ENCODE measurements at places on chromosomes 12 and 14.

DNA sequence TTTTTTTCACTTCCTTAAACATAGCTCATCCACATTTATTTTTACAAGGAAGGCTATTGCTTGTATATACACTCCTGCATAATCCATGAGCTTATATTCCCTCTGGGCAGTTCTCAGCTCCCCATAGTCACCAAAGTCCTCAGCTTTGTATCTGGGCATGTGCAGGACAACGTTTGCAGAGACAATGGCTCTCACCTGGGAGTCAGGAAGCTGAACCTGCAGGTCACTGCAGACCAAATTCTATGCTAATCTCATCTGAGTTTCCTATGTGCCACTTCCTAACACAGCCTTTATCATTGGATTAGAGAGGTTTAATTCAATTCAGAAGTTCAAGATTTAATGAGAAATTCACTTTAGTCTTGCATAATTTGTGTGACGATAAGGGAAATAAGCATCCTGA is 131.5 kb downstream of the KCNK10 start:
- no peak for DNase-seq

GRCh38 chr12:75774261-75775052 is 257.1 kb downstream of the PHLDA1 start:
- DNase-seq: no peak

DNA sequence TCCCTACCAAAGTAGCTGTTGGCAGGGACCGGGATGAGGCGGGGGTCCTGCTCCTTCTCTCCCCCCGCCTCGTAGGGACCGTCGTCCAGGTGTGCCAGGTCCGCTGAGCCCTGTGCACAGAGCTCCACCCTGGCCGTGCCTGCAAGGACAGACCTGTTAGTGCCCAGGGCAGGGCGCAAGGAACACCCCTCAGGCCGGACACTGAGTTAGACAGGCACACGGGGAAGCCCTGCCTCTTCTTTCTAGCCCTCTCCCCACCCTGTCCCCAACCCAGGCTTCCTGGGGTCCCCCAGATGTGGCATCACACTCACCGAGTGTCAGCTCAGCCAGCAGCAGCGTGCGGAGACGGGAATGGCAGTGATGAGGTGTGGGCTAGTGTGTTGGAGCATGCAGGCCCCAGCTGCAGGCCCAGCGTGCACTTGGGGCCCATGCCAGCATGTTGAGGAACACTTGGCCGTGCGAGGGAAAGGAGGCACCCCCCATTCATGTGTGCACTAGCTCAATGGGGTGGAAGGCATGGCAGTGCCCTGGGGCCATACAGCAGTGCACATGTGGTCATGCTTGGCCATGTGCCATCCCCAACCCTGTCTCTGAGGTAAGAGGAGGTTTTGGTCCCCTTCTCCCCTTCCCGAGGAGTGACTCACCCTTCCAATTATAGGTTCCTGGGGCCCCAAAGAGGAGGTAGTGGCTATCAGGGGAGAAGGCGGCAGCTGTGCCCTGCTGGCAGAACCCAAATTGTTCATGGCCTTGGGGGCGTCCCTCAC is 7.3 kb downstream of the ITGA7 start:
- DNase-seq: no peak

GRCh38 chr12:117377758-117378157 is 16.3 kb upstream of the NOS1 start:
- DNase-seq: no peak

GRCh38 chr12:104588921-104589590 is 132.3 kb downstream of the CHST11 start:
- no peak for DNase-seq

- DNase-seq: no peak
Measured at GRCh38 chr12:57341275-57341990, 89.4 kb downstream of the R3HDM2 start.

DNA sequence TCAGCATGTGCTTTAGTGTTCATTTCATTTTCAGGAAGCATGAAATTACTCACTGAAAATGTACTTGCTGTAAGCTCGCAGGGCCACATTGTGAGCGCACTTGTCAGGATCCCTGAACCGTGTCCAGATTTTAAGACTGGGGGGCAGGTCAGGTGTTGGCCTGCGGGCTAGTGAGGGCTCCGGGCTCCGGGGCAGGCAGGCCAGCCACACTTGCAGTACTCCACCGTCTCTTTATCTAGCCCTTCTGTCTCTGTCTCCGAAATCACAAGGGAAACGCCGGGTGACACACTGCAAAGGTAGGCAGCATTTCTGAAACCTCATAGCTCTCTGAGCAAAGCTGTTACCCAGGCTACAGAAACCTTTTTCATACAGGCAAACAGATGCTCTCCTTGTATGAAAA is 98.7 kb downstream of the EML1 start:
- DNase-seq: no peak

DNA sequence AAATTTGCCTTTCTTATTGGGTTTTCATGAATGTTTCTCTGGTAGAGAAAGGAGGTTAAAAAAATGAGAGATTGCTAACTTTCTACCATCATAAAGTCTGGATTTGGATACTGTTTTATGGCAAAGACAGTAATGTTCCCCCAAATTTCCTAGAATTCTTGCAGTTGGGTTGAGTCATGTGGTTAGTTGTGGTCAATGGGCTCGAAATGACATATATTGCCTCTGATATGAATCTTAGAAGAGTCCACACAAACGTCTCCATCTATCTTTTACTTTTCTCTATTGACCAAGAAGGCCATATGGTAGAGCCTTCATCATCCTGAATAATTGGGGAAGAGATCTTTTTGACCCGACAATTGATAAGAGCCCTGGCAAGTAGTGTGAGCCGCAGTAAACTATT is 119.5 kb upstream of the PMCH start:
- no peak for DNase-seq

GRCh38 chr14:33647385-33647786 is 303.5 kb downstream of the EGLN3 start:
- DNase-seq: peak; percentile 95
